ENCODE measurements at places on chromosomes 11 and 22. TPM values are rescaled to one million over a fixed set of nuclear protein-coding genes. Genes with fewer than 3 reads are reported as not detected.

CDKN1C gene
- polyA plus RNA-seq: 196 TPM

GRCh38 chr11:44285756-44286155 is 24.2 kb downstream of the ALX4 start:
- DNase-seq: no peak

- DNase-seq: no peak
Observed at GRCh38 chr11:35967042-35967441, 23.2 kb downstream of the LDLRAD3 start.

GRCh38 chr22:41418717-41419116 is 27.9 kb downstream of the TOB2 start:
- DNase-seq: no peak

DNA sequence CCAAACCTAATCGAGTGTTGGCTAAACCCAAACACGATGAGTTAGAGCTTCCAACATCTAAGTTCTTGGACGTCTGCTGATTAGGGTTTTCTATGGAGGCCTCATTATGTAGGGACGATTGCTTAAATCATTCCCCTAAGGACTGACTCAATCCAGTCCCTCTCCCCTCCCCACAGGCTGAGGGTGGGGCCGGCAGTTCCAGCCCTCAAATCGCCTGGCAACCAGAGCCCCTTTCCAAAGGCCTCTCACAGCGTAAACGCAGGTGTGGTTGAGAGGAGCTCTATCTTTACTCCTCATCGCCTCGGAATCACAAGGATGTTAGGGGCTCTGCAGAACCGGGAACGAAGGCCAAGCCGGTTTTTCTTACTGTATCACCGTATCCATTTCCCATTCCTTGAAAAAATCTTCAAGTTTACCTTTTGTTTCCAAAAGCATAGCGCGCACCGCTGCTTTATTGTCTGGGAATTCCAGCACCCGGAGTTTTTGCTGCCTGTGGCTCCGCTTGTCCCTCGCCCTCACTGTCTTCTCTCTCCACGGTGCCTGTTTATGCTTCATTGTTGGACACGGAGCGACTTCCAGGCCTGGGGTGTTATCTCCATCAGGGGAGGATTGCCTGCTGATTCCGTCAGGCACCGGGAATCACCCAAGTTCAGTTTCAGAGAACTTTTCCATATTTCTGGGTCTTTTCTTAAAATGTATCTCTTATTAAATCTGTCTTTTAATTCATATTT is 13.8 kb upstream of the IFITM3 start:
- DNase-seq: no peak

All from muscle of arm (tissue), 14 donors.